Stimulated activated CD4-positive, alpha-beta T cell treated with anti-CD3 and anti-CD28 coated beads, Interleukin-1b, Interleukin-23, amount 100 ng/mL, for 4 hours (primary cell): ENCODE measurements at places on chromosomes 1 and 21.

DNA sequence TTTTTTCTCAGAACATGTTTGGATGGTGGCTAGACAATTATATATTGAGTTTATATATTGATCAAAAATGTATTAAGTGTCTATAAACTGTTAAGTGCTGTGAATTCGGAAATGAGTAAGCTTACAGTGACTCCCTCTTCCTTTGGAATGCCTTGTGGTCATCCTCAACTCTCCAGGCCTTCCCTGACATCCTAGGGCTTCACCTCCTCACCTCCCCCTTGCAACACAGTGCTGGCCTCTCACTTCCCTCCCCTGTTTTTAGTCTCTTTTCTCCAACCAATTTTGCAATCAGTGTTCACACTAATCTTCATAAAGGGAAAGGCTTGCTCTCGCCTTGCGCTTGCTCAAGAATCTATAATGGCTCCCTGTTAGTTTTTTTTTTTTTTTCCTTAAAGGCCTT, 95.1 kb upstream of the C1orf21 start:
- DNase-seq: no peak

DNA sequence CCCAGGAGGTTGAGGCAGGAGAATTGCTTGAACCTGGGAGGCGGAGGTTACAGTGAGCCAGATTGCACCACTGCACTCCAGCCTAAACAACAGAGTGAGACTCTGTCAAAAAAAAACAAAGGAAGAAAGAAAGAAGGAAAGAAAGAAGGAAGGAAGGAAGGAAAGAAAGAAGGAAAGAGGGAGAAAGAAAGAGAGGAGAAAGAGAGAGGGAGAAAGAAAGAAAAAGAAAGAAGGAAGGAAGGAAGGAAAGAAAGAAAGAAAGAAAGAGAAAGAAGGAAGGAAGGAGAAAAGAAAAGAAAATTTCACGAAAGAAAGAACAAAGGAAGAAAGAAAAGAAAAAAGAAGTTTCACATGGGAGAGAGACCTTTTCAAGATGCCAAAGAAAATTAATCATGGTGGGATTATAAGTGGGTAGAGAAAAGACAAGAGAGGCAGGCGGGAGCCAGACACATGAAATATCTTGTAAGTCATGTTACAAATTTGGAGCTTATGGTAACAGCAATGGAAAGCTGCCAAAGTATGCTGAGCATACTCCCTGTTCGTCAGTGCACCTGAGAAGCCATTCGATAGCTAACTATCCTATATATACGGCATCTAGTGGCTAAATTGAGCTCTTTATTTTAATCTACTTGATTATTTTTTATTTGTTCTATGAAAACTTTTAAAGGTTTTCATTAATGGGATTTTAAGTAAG, 41.3 kb upstream of the TNFSF4 start:
- no peak for DNase-seq

DNA sequence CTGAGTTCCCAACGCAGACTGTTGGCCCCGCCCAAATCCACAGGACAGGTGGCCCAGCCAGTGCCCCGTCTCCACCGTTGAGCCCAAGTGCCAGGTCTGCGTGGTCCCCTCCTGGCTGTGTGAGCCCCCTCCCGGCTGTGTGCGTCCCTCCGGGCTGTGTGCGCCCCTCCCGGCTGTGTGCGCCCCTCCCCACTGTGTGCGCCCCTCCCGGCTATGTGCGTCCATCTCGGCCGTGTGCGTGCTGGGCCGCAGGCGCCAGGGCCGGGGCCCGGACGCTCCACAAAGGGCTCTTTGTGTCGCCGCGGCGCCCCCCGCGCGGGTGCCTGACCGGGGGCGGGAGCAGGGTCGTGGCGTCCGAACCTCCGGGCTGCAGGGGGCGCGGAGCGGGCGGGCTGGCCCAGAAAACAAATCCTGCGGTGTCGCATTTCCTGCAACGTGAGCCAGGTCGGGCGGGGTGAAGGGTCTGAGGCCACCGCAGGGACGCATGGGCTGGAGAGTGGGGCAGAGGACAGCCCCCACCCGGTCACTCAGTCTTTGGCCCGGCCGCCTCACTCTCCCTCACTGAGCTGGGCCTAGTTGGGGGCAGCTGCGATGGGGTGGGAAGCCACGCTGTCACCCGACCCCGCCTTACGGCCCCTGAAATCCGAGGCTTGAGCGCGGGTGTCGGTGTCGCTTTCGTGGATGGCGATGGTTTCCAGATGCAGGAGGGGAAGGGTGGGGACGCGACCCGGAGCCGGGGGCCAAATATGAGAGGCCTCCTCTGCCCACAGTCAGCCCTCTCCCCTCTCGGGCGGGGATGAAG, 18.8 kb downstream of the TNFRSF25 start:
- no peak for DNase-seq

GRCh38 chr1:191870490-191870889, 287.8 kb upstream of the RGS18 start:
- no peak for DNase-seq

GRCh38 chr1:147142886-147143285, 29.4 kb downstream of the PRKAB2 start:
- no peak for DNase-seq

DNA sequence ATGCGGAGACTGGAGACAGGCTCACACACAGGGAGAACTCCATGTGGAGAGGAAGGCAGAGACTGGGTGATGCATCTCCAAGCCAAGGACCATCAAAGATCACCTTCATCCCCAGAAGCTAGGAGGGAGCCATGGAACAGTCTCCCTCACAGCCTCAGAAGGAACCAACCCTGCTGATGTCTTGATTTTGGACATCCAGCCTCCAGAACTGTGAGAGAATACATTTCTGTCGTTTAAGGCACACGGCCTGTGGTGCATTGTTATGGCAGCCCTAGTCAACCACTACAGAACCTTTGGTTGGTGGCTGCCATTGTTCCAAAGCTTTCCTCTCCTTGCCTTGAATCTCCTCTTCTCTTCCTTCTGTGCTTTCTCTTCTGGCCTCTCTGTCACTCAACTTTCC, 64.0 kb downstream of the BACH1 start:
- no peak for DNase-seq

DNA sequence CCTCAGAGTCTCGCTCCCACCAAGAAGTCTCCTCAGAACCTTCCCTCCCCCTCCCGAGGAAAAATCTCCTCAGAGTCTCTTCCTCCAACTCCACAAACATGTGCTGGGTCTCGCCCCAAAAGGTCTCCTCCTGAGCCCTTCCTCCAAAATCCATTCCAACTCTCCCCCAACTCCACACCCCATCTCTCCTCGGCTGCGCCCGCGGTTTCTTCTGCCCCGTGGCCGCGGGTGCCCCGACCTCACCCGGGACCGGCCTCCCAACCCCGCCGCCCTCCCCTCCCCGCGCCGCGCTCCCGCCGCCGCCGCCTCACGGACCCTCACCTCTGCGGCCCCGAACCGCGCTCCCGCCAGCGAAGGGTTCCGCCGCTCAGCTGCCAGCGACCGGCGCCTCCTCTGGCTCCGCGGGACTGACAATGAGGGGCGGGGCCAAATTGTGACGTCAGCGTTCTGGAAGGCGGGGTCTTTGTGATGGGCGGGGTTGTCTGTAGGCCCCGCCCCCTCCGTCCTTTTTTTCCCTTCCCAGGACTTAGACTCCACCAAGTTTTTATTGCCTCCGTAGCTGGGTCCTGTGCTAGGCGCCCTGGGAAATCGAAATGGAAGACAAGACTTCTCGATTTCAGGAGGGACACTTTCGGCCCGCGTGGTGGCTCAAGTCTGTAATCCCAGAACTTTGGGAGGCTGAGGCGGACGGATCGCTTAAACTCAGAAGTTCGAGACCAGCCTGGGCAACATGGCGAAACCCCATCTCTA, at the start of gene LUZP1:
LUZP1 (minus strand) TSS at position 412 of the 750 bp plus-strand sequence.
- peak; percentile 85 for DNase-seq

- no peak for DNase-seq
Observed at GRCh38 chr1:78678324-78678723, 28.7 kb downstream of the IFI44 start.

DNA sequence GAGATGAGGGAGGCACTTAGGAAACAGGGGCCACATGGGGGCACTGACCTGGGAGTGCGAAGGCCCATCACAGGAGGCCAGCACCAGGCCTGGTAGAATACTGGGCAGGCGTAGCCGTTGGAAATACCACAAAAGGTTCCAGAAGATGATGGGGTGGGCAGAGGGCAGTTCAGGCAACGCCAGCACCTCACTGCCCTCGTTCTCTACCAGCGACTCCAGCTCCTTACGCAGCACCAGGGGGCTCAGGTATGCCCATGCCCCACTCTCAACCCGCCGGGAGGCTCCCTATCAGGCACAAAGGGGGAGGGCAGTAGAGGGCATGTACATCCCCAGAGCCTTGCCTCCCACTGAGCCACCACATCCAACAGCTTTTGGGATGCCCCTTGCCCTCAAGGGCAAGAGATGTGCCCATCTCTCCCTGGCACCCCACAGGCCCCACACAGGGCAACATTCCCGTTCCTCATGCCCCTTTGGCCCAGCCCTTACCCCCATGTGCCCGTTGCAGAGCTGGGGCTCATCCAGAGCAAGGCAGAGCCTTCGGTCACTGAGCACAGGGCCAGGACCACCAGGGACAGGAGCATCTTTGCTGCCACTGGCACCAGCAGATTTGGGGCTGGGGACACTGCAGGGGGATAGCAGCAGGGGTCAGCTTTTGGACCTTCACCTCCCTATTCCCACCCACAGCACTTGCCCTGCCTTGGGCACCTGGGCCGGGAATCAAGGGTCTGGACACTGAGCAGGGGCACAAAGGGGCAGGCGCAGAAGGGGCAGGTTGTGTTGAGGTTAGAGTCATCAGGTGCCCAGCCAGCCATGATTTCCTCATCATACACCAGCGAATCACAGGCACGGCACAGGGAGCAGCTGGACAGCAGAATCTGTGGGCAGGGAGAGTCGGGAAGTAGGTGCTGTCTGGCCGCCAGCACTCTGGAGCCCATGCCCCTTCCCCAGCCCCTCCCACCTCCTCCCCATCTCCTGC, 9.7 kb upstream of the GATAD2B start:
- no peak for DNase-seq

DNA sequence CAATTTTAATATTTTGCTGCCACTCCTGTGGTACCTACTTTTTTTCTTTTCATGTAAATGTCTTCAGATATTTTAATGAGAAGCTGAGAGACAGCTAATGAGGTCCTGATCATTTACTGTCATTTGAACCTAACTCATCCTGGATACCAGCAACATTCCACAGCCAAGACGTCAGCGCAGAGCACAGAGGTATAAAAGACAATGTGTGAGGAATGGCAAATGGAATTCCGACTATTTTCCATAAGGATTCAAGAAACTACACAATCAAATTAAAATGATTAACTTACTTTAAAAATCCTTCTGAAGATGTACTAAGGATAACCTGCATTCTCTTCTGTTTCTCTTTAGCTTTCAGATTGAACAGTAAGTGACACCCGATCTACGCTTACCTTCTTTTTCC, 38.8 kb downstream of the HEATR1 start:
- DNase-seq: no peak

DNA sequence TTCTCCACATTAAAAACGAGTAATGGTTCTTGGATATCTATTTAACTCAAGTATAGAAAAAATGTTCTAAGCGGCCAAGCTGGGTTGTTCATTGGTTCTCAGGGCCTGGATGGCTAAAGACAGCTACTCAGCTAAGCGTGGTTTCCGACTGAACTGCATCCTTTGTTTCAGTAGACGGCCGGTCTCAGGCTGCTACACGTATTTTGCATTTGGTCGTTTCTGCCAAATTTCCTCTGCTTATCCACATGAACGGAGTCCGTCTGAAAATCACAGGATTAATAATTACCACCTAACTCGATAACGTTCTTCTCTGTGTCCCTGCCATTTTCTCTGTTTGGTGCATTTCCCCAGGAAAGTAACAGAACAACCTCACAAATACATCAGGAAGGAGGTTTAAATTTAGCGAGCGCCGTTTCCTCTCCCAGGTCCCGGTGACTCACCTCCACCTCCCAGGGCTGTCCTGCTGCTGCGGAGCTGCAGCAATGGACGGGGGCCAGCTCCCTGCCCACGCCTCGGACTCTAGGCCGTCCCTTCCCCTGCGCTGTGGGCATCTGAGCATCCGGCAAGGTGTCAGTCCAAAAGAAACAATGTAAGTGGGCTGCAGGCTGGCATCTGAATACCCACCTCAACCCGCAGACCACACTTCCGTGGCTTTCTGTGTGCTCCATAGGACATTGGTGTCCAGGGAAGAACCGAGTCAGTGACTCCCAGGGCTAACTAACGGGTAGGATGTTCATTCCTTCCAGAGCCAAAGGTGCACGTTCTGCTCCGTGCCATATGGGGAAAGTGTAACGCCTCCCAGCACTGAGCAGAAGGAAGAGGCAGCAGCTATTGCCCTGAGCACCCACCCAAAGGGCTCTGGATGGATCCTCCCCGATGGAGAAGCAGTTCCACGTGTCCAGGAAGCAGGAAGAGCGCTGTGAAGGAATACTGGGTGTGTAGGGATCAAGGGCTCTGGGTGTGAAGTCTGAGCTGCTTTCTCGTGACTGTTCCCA, 4.1 kb upstream of the GABRD start:
- DNase-seq: no peak

GRCh38 chr1:225471109-225471452, 43.2 kb upstream of the LBR start:
- DNase-seq: no peak

GRCh38 chr1:43766818-43767525, 59.6 kb downstream of the ST3GAL3 start:
- no peak for DNase-seq

DNA sequence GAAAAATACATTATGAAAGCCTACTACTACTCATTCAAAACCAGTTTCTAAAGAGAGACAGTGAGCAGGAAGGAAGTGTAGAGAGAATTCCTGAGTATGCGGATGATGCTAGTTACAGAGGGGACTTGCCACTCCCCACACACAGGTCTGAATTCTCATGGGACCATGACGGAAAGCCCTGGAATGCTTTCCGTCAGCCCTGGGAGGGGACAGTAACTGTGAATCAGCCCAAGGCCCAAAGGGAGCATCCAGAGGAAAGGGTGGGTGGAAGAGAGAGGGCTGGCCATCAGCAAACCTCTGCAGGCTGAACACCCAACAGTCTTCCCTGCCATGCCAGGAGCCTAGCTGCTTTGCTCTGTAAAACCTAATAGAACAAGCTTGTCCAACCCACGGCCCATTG, 36.4 kb downstream of the RCSD1 start:
- no peak for DNase-seq

- no peak for DNase-seq
Observed at GRCh38 chr21:42097860-42098454, 26.8 kb downstream of the UMODL1 start.

DNA sequence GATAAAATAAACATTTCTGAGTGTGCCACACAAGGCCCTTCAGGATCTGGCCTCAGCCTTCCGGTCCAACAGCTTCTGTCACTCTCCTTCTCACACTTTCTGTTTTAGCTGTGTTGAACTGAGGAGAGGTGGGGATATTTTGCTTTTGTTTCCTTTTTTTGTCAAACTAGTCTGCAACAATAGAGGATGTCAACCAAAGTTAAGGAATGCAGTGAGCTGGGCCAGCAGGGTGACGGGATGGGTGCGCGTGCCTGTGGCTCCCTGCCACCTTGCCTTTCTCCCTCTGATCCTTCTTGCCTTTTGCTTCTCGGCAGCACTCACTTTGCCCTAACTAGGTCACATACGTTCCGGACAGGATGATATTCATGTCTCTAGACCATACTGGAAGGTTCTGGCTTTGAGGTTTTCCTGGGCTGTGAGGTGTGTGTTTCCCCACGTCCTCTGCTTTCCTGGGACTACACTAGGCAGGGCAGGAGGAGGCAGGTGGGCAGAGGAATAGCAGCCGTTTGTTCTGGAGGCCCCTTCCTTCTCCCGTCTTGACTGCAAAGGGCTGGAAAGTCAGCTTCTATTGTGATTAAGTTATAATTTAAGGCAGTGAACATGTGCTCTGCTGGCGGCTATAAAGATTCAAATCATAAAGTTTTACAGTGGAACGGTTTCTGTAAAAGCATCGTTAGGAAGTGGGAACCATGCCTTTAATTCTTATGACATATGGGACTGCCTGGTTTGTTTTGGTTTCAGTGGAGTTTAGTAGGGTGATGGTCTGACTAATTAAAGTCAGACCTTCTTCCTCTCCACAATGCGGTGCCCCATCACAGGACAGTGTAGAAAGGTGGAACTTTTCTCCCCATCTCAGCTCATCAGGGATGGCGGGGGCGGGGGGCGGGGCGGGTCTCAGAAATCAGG, 67.8 kb downstream of the RNF220 start:
- DNase-seq: no peak
